Prostate gland (tissue), 2 donors: ENCODE measurements at places on chromosomes 5 and 9.

DNA sequence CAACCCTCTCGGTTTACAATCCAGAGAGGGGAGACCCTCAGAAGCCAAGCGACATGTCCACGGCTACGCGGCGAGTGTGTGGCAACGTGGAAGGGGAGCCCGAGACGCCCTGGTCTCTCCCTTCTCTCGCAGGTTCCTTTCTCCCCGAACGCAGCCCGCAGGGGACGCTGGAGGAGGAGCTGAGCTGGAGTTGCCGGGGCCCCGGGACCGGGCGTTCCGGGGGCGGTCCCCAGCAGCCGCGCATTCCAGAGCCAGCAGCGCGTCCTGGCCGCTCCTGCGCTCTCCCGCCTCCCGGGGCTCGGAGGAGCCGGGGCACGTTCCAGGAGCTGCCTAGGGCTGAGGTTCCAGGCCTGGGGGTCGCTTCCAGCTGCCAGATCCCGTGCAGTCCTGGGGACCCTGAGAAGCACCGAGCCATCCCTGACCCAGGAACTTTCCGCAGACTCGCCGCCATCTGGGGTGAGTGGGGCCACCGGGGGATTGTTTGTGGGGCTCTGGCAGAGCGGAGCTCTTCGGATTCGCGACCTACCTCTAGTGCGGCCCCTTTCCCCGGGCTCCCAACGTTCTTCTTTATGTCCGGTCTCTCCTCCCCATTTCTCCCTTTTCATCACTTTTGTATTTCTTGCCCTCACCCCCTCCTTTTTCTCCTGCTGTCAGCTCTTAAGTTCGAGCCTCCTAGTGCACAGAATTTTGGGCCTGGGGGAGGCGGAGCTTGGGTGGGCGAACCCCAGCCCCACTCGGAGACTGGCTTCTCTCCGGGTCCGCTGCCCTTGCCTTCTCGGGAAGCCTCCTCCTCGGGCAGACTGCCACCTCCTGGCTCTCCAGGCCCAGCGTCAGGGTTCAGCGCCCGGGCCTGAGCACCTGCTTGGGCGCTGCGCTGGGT lies at the start of gene SMIM3:
SMIM3 (plus strand) TSS at position 241 of the 880 bp plus-strand sequence. CDS start 16,684 bp downstream, outside the sequence.
- peak; percentile 73 for DNase-seq

DNA sequence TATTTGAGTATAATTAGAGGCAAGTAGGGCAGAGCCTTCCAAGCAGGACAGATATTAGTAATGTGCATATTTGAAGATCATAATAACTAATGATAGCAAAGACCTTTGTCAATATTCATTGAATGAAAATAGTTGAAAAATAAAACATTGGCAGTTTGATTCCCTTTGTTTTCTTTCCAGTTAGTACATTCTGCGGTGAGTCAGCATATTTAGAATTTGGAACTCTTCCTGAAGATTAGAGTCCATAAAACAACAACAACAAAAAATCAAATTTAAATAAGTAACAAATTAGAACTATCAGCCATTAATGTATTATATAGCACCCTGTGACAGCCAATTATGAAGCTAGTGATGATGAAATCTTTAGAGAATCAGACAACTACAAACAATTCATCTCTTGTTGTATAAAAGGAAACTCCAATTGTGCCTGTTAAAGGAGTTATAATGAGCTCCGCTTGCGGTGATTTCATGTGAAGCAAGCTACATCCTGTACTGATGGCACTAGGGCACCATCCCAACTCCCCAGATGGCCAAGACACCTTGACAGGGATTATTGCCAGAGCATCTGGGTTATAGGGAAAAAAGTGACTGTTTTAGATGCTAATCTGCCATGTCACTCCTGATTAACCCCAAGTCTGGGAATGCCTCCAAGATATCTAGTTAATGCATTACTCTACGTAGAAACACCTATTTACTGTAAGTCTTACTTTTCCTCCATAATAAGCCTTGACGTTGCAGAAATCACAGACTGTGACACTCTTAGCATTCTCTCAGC lies 6.8 kb downstream of the IFNA8 start:
- DNase-seq: peak; percentile 64

- peak; percentile 72 for DNase-seq
These were observed 31.1 kb upstream of the ADAMTSL1 start for GRCh38 chr9:18442629-18443491.

DNA sequence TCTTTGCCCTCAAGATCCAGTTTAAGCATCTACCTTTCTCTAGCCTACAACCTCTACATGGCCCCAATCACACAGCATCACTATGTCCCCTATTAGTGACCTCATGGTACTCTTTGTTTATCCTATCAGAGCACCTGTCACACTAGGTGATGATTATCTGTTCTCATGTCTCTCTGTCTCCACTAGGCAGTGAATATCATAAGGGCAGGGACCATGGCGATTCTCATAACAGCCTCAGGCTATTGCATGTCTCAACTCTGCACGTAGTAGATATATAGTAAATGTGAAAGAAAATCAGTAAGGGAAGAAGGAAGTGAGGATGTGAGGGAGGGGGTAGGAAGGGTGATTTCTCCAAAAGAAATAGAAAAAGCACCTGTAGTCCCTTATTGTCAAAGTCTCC lies 311.0 kb downstream of the NSG2 start:
- no peak for DNase-seq

GRCh38 chr9:79233542-79233941 lies 338.2 kb upstream of the TLE4 start:
- peak; percentile 15 for DNase-seq

DNA sequence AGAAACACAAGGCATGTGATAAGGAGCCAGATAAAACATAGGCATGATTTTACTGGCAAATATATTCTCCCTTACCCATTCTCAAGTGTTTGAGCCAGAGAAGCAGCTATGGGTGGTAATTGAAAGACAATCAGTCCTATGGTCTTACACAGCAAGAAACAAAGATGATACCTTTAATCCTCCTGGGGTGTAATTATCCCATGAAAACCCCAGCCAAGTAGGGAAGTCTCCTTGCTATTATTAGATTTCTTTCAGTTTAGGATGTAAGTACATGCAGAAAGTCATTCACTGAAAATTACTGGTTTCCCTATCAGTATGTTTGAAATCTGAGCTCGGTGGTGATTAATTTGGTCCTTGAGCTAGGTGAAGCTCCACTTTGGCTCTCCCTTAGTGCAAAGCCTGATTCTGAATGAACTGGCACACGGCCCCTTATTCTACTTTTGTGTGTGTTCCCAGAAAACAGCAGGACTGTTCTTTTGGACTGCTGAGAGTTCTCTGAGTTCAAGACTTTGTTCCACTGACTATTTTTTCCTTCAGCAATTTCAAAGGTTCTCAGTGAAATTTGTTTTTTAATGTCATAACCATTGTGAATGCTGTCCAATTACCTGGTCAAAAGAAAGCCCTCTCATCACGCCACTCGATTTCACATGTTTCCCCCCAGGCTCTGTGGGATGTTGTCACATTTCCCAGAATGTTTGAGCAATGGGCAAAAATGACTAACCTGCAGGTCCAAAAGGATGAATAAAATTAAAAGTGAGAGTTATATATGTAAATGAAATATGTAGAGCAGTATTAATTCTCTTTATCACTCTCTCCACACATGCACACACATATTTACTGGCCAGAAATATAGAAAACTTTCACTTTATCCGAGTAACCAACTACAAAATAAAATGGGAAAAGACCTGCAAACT lies 343.0 kb downstream of the RAB3C start:
- DNase-seq: no peak

- DNase-seq: no peak
These were observed 90.1 kb upstream of the NEURL1B start for GRCh38 chr5:172550996-172551395.
